ENCODE measurements at places on chromosomes 11 and 22.

GRCh38 chr11:90699791-90700400 lies 477.0 kb upstream of the CHORDC1 start:
- DNase-seq = no peak

DNA sequence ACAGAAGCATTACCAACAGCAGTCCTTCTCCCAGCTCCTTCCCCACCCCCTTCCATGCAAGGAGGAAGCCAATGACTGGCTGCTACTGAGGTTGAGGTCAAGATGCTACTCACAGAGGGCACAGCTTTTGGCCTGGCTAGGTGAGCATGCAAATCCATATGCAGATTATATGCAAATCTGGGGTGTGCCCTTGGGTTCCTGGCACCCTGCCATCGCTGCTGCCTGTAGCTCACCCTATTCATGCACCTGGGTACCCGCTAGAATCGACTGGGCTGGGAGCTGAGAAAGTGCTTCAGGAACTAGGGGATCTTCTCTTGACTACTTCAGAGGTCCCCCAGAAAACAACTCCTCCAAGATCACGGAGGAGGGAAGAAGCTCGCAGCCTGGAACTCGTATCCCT lies 4.0 kb downstream of the DSCAML1 start:
- DNase-seq = no peak

DNA sequence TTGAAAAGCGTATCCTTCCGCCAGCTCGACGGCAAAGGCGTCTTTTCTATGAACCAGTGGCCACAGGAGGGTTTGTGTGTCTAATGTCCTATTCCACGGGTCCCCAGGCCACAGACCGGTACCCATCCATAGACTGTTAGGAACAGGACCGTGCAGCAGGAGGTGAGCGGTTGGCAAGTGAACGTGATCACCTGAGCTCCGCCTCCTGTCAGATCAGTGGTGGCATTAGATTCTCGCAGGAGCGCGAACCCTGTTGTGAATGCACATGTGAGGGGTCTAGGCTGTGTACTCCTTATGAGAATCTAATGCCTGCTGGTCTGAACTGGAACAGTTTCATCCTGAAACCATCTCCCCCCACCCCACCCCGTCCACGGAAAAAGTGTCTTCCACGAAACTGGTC lies 62.7 kb upstream of the KCNQ1OT1 start:
- DNase-seq = no peak

DNA sequence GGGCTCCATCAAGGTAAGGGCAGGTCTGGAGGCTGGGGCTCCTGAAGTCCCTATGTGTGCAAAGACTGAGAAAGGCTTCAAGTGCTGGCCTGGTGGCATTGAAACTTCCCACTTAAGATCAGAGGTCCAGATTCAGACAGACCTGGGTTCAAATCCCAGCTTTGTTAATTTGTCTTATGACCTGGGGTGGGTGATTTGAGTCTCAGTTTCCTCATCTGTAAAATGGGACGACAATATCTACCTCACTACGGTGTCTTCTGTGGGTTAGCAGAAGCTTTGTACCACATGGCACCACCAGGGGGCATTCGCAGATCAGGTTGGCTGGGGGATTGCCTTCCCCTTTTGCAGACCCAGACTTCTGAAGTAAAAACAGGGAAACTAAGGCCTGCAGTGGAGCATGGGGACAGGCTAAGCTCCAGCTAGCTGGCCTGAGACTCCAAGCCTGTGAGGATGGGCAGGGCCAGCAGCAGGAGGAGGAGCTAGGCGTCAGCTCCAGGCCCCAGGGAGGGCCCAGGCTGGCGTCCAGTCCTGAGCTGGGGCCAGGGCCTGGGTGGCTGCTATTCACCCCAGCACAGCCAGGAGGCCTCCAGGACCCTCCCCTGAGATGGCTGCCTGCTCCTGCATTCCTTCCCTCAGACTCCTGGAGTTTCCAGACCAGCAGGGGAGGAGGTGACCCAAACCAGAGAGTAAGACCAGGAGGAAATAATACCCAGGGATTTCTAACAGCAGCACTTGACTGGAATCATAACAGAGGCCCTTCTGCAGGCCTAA lies 1.5 kb downstream of the CASTOR1 start:
- DNase-seq = peak; percentile 82

DNA sequence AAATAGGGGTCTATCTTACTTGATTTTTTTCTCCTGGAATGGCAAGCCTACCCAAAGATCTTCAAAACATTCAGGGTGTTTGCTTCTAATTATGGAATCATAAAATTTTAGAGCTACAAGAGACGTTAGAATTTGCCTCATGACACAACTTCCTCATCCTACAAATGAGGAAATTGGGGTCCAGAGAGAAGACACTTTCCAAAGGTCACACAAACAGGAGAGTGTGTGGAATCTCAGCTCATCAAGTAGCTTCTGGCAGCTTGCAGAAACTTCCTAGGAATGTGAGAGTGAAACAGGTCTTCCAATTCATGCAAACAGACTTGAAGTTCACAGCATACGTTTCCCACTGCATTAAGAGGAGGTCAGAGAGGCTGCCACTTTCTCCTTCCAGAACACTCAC lies 976.0 kb downstream of the OPCML start:
- DNase-seq = no peak

DNA sequence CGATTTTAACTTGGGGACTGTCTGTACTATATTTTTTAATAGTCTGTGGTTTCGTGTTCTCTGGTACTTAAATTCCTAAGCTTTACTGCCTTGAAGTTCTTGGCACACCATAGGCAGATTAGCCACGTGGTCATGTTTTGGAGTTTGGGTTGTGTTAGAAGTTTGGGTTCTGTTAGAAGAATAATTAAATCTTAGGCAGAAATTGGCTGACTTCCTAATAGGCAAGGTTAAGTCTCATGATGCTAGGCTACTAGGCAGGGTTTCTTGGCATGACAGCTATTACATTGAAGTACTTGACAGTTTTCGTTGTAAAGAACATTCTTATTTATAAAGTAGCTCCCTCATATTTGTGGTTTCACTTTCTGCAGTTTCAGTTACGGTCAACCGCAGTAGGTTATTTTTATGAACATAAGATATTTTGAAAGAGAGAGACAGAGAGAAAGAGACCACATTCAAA lies 30.0 kb upstream of the MMP7 start:
- no peak for DNase-seq

GRCh38 chr11:14809466-14809865 lies 82.6 kb downstream of the CYP2R1 start:
- no peak for DNase-seq

DNA sequence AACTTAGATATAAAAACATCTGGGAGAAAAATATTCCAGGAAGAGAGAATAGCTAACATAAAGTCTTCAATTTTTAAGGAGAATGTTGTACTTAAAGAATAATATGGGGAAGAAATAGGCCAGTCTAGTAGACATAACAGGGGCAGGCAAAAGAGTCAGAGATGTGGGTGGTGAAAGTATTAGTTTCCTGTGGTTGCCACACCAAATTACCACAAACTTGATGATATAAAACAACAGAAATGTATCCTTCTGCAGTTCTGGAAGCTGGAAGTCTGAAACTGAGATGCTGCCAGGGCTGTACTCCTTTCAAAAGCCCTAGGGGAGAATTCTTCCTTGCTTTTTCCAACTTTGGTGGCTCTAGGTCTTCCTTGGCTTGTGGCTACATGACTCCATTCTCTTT lies 1309.7 kb downstream of the LRRC4C start:
- DNase-seq = no peak

GRCh38 chr11:85052636-85053035 lies 574.5 kb downstream of the DLG2 start:
- no peak for DNase-seq

- no peak for DNase-seq
Measured at GRCh38 chr22:37193629-37194191, 5.7 kb upstream of the C1QTNF6 start.

DNA sequence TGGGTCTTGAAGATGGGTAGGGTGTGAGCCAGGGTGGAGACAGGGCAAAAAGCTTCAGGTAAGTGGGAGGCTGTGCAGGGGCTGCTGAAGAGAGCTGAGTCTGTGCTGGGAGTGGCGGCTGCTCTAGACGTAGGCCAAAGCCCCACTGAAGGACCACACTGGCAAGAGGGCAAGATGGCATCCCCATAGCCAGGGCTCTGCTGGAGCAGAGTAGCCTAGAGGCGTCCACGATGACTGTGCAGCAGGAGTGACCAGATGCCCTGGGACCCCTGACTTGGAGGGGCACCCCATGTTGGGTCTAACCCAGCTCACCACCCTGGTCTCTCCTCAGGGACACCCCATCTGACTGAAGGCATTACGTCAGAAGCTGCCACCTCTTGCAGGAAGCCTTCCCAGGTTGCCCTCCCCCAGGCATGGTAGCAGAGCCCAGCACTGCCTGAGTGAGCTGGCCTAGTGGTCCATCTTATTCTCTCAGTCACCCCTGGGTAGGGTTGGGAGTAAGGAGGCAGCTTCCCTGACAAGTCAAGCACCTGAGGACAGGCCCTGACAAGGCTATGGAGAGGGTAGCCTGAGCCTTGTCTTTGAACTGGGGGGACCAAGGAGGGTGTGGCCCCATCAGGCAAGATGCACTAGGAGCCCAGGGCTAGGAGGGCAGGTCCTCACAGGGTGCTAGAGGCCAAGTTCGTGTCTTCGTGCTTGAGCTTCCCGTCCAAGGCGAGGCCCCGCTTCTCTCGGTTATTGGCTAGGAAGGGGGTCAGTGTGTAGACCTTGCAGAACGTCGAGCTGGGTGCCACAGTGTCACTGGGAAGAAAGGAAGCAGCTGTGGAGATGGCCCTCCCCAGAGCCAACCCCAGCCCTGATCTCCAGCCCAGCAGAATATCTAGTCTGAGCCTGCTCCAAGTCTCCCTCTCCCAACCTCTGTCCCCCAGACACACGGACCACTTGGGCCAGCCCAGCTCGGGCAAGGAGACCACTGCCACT lies 33.1 kb downstream of the TPBGL start:
- no peak for DNase-seq

GRCh38 chr11:8201644-8202365 lies 33.0 kb upstream of the RIC3 start:
- DNase-seq = no peak

DNA sequence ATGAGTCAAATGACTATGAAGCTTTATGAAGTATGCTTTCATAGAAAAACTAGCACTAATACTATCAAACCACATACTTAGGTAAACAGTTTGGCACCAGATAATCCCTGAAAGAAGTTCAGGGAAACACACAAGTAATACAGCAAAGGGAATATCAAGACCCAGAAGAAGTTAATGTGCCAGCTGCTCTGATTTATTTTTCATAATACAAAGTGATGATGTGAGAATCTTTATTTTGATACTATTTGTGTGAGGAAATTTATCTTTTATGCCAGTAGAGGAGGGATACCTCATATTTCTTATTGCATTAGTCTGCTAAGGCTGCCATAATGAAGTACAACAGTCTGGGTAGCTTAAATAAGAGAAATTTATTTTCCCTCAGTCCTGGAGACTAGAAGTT lies 67.7 kb upstream of the ANO3 start:
- DNase-seq = no peak

DNA sequence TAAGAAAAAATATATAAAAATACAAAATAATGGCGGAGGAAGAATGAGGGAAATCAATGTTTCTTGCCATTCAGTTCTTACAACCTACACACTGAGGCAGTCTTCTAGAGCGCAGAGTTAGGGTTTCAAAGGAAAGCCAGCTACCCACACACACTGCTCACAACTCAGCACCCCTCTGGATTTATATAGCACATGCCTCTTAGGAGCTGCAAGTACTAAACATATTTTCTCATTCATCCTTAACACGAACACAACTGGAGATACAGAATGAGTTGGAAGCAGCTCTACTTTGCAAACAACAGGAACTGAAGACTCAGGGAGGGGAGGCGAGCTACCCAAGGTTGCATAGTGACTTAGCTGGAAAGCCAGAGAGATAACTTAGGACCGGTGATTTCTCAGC lies 293.8 kb downstream of the CTTN start:
- no peak for DNase-seq

DNA sequence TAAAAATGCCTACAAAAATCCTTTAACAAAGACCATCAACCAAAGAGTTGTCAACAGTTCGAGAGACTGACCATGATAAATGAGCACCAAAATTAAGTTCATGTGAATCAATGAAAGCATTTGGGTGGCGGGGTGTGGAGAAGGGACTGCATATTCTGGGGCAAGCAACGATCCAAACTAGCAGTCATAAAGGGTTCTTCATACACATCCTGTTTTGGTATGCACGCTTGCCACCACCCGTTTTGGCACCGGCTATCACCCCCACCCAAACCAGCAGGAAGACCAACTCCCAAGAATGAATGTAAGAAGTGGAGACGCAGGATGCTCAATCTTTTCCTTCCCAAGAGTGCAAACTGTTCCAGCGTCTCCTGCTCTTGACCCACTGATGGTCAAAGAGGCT lies 80.8 kb downstream of the SGSM3 start:
- no peak for DNase-seq

GRCh38 chr11:129204150-129204838 lies 12.2 kb upstream of the ARHGAP32 start:
- no peak for DNase-seq

DNA sequence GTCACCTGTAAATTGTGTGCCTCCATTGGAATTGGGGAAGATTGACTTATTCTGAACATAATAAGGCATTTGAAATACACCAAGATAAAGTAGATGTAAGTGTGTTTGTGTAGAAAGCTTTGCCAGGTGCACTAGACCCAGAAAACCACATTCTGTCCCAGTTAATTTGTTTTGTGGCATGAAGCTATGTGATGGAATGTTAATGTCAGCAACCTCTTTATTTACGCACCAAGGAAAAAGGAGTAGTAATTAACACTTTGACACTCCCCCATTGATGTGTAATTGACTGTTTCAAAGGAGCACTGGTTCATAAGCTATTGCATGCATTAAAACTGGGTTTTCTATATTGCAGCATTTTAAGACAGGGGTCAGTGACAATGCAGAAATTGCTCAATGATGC lies 14.3 kb downstream of the EIF3M start:
- DNase-seq = no peak

DNA sequence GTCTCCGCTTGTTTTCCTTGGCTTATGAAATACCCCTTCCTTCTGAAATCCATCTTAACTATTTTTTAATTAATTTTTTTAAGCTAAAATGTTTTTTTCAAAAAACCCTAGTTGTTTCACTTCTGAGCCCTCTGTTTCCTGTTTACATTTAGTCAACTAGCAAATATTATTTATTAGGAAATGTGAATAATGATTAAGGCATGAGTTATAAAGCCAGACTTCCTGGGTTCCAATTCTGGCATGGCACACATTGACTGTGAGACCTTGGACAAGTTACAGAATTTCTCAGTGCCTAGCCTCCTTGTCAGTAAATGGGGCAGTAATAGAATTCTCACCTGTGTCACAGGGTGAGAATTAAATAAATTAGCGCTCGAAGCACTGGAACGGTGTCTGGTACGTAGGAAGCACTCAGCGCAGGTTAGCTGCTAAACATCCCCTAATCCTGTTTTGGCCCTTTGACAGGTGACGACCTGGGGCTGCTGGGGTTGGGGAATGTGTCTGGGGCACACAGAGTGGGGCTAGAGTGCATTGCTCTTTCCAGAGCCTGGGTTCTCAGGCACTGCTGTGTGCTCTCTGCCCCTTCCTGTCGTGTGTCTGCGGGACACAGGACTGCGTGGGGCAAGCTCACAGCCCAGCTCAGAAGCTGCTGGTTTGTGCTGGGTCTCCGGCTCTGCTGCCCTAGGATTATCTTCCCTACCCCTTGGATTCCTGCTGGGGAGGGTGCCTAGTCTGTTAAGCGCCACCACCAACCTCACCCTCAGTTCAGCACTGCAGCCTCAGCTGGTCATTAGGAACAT lies 13.1 kb downstream of the PANX1 start:
- DNase-seq = no peak

- DNase-seq = no peak
Measured at GRCh38 chr22:19848298-19849224, 6.1 kb downstream of the GNB1L start.
